ENCODE measurements at places on chromosomes 11 and 22.

DNA sequence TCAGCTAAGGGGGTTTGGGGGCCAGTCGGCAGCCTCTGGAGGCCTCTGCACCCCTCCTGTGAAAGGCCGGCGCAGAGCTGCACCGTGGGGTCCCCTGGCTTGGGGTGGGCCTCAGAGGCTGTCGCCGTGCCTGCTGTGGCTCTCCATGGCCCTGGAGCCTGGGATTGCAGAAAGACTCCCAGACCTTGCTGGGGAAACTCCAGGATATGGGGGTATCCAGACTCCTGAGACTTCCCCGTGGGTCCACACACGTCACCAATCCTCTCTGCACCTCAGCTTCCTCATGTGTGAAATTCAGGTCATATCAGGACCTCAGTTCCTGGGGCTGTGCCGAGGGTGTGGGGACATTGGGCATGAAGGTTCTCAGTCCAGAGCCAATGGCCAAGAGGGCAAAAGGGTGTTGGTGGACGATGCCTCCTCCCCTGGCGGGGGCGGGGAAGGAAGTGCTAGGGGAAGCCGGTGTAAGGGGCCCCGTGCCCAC is 97.1 kb downstream of the KCNQ1 start:
- no peak for DNase-seq

DNA sequence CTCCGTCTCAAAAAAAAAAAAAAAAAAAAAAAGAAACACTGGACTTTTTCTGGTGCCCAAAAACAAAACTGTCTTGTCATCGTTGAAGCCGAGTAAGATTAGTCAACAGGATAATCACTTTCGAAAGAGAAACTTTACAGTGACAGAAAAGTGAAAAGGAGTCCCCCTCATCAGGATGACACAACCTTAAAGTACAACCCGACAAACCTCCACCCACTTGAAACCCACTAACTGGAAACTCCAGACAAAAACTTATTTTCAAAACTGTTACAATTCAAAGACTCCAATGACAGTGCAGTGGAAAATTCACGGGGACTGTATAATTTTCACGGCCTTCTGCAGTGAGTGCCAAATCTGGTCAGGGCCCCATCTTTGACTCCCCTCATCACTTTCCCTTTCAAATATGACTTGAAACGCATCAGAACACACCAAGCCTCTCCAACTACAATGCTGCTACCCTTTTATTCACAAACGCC is 1.3 kb downstream of the DENND5A start:
- no peak for DNase-seq

- DNase-seq, result peak; percentile 37
These were observed at the start of gene TCIRG1 for GRCh38 chr11:68038718-68039525. TCIRG1 (plus strand) TSS chr11:68039025; CDS start chr11:68041272, 2,247 bp downstream.

GRCh38 chr11:127133061-127133460 is 132.5 kb upstream of the KIRREL3 start:
- no peak for DNase-seq

GRCh38 chr11:64801158-64801464 is 1.9 kb downstream of the MAP4K2 start:
- no peak for DNase-seq

GRCh38 chr11:3929649-3930048 is 74.2 kb downstream of the STIM1 start:
- no peak for DNase-seq

DNA sequence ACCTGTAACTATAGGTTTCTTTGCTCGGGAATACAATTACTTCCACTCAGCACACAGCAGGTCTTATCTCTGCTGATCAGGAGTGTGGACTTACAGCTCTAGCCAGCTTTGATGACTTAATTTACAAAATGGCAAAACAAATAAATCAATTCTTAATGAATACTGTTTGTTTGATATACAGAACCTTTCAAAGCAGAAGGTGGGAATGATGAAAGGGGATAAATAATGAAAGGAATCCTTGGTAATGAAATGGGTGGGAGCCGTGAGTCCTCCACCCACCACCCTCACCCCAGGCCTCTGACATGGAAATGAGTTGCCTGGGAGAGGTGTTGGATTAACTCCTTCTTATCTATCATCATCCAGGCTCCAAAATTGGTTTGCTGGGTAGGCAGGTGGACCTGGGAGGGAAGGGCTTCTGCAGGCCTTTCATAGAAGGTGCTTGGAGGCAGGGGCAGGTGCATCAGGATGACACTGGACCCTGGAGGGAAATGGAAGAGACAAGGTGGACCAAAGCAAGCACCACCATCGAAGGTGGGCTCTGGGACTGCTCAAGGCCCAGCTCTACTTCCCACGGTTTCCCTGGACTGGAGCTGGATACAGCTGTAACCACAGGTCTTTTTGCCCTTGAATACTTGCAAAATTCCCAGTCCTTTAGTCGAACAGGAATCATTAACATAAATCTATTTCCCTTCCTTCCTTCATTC is 23.0 kb downstream of the POU2AF1 start:
- no peak for DNase-seq

DNA sequence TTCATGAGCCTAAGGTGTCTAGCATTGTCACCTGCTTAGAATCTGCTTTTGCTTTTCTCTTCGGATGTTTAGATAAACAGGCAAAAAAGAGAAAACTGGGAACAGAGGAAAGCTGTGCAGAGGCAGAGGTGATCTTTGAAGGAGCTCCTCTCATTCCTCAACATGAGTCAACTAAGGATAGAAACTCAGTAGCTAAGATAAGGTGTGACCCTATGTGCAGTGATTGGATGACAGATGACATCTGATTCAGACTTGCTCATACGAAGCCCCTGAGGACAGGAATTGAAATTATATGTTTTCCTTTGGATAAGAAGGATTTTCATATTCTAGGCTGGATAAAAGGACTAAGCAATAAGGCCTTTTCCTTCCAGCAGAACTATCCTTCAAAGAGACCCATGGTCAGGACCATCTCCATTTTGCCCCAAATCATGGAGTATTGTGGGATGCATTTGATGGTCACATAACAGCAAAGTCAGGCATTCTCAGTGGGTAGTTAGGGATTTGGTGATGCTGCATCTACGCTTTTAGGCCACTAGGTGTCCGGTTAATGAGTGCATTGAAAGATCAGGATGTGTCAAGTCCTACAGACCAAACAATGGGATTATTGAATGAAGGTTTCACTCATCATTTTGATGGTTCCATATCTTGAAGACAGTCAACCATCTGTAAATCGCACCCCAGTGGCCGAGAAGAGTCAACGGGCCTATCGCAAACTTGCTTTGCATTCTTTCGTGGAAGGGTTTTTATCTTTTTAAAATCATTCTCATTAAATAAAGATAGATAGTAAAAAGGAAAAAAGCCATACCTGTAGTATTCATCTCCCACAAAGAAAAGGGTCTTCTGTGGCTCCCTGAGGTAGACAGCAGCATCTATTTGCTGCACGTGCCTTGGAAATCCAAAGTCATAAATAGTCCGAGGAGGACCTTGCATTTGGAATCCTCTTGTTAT is 32.2 kb downstream of the MMP20 start:
- DNase-seq, result peak; percentile 60

- DNase-seq, result no peak
These were observed 13.3 kb downstream of the B3GAT1 start for GRCh38 chr11:134398644-134399292.

GRCh38 chr11:19432370-19433061 is 191.8 kb upstream of the E2F8 start:
- peak; percentile 57 for DNase-seq

DNA sequence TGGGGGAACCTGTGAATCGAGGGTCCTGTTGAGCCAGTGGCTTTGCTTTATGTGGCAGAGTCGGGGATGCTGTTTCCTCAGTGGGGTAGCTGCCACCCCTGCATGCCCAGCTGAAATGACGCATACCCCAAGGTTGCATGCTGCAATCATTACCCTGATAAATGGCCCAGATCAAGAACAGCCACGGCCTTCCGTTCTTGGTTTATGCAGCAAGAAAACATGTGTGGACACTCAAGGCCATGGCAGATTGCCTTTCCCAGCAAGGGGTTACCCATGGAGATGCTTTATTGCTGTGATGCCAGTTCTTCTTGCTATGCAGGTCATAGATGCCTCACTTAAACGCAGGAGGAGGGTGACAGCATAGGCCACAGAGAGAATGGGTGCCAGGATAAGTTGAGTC is 14.3 kb upstream of the SREBF2 start:
- DNase-seq, result no peak

GRCh38 chr11:72745511-72745910 is 6.7 kb downstream of the ARAP1 start:
- DNase-seq, result no peak

- DNase-seq, result no peak
These were observed 56.3 kb downstream of the SLN start for GRCh38 chr11:107655602-107656001.

DNA sequence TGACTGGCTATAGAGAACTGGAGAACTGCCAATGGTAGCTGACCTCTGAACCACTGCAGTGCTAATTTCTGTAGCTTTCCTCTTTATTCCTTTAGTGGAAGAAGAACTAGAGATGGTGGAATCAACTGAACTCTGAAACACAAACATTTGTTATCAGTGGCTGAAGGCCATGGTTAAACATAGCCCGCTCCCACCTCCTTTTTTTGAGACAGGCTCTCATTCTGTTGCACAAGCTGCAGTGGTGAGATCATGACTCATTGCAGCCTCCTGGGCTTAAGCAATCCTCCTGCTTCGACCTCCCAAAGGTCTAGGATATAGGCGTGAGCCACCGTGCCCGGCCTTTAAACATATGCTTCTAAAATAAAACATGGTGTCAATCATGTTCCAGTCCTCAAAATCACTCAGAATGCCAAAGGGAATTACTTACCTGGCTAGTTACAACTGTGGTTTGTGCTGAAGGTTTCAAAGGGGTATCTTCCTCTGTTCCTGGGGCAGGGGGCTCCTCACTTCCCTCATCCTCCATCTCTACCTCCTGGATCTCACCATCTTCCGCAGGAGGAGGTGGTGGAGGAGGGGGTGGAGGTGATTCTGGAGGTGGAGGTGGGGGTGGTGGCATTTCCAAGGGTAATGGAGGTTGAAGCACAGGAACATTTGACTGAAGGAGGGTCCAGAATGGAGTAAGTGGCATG is 9.0 kb upstream of the AGBL2 start:
- DNase-seq, result no peak

GRCh38 chr11:21430537-21430936 is 761.2 kb downstream of the NELL1 start:
- no peak for DNase-seq

DNA sequence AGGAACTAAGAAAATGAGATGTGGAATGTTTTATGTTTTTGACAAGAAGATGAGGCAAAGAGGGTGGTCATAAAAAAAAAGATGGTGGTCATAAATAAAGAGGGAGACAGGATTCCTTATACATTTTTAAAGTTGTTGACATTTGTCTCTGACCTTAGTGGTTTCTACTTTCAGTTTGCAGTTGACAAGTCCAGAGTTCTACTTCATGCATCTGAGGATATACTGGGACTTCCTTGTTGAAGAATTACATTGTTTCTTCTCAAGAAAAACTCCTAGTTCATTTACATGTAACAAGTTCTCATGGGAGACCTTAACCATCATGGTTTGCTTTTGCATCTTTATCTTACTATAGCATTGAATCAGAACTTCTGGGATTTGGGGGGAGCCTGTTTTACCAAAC is 1.2 kb downstream of the OR6X1 start:
- no peak for DNase-seq

DNA sequence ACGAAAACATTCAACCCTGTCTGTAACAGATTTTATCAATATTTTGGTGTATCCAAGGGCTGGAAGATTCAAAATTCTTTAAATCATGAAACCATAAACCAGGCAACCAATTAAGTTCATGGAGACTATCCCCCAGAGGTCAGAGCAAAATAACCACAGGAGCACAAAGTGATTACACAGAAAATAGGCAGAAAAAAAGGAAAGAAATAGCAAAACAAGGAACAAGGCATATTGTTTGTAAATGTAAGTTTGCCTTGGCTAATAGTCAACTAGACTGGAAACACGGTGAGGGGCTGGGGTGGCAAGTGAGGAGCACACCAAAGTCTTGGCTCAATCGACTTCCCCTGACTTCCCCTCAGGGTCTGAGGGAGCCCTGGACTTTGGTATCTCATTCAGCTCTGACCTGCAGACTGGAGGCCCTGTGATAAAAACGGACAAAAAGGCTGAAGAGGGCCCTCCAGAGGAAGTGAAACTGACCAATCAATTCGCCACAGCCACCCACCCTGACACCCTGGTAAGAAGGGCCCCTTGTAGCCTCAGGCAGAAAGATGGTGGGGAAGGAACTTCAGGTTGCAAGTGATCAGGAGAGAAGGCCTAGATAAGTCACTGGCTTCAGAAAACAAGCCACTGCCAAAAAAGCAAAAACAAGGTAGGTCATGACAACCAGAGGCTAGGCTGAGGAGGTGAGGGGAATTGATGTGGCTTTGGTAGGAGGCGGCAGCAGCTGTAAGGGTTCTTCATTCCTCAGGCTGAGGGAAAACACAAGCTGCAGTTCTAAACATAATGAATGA is 1.8 kb downstream of the SIK3 start:
- no peak for DNase-seq

GRCh38 chr11:5809122-5809519 is 397 bp downstream of the OR52N2 start:
- DNase-seq, result peak; percentile 4

DNA sequence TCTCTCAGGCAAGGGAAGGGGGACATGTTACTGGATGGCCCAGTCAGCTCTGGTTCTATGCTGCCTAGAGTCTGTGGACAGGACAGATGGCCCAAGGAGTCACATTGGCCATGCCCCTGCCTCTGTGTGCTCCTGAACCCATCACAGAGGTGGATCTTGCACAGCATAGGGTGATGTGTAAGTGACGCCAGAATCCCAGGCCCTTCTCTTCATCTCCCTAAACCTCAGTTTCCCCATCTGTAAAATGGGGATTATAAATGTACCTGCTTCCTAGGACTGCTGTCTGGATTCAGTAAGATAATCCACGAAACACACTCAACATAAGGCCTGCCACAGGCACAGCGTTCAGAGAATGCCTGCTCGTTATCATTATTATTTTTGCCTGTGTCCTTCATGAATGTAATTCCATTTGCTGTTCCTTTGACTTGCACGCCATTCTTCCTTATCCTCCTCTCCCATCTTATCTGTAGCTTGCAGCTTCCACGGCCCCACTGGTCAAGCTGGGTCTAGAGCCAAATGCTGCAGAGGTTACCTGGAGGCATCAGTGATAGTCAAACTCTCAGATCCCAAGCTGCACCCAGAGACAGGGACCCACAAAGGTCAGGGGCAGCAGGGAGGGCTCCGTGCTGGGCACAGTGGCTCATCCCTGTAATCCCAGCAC is 207.0 kb downstream of the MN1 start:
- no peak for DNase-seq

DNA sequence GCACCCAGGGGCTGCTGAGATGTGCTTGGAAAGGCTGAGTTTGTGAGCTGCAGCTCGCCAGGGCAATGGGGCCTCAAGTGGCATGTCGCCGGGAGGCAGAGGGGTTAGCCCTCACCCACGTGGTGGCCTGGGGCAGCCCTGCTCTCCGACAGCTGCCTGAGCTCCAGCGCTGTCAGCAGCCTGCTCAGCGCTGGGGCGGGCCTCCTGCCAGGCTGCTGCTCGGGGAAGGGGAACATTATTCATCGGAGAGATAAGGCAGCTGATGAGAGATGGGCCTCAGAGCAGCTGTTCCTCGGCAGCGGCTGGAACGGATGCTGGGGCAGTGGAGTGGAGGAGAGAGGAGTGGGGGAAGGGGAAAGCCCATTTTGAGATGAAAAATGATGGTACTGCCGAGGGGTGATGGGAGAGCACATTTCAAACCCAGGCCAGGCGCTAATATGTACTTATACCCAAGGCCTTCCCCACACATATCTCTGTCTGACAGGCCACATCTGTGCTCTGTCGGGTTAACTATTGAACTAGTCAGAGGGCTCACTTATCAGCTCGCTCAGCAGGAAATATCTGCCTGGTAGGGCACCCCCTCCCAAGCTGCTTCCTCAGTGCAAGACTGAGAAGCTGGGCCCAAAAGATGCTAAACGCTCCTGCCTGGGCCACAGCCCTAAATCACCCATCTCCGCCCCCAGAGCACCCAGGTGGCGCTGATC is 79.5 kb downstream of the TIMP3 start:
- no peak for DNase-seq

Data from SW480 (cell line).